ENCODE measurements at places on chromosomes 7 and 10.

DNA sequence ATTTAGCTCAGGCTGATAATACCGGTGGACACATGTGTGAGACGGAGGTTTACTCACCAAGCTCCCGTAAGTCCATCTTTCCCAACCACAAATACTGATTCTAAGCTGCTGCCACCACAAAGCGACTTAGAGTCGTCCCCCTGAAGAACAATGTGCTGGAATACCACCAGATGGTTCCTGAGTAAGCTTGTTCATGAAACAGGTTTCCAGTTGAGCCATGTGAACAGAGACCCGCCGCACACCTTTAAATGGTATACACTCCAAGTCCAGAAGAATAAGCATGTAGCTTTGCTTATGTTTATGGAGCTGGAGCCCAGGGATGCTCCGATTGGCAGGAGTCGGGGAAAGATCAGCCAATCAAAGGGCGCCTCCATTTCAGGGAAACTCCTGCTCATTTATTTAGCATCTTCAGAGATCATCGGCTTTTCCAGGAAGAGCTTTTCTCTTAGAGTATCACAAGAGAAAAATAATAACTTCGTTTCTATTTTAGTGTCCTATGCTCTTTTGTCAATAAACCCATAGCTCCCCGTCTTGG lies 261.6 kb upstream of the AOAH start:
- DNase-seq: peak; percentile 2

DNA sequence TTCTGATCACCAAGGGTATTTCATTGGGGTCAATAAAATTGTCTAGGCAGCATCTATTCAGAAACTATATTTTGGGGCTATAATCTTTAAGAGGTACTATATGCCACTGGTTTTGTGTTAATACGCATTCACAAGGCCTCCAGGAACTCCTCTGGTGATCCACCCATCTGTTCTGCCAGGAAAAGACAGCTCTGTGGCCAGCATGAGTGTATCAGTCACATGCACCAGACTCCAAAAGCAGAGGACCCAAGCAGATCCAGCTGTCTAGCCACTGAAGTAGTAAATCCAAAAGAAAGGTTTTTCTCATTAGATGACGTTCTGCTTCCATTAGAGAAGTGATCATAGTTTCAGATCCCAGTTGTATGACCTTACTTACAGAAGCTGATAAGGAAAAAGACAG lies 199.6 kb upstream of the CELF2 start:
- peak; percentile 34 for DNase-seq

DNA sequence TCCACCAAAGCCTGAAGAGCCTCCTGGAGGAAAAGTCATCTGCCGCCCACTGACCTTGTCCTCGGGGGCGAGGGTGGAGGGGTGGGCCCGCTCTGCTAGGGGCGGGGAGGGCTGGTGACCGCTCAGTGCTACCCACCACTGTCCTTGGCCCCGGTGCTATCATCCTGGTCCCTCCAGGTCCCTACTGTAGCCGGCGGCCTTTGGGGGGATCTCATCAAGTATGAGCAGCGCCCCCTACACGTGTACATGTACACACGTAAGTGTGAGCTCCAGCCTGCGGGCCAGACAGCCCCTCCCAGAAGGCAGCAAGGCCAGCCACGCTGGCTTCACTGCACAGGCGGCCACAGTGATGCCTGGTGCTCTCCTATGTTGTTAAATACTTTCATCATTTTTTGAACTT lies 19.6 kb downstream of the TTYH3 start:
- no peak for DNase-seq

DNA sequence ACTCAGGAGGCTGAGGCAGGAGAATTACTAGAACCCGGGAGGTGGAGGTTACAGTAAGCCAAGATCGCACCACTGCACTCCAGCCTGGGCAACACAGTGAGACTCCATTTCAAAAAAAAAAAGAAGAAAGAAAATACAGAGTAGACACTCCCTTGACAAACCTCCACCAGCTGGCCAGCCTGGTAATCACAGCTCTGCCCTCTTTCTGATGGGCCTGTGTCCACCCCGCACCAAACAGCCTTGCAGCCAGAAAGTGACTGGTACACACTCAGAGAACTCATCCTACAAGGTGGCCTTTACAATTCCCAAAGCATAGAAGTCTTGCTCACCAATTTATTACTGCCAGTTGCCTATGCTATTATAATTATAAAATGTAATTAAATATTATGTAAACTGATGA lies 66.6 kb downstream of the COBL start:
- DNase-seq: no peak

DNA sequence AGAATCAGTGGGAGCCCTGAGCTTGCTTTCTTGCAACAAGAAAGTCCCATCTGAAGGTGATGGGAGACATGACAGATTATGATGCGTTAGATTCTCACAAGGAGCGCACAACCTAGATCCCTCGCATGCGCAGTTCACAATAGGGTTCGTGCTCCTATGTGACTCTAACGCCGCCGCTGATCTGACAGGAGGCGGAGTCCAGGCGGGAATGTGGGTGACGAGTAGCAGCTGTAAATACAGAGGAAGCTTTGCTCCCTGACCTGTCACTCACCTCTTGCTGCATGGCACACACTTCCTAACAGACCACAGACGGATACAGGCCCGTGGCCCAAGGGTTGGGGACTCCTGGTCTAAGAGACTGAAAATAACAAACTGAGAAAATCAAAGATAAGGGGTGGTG lies 1163.4 kb upstream of the AUTS2 start:
- DNase-seq: no peak

Data from fibroblast of lung (primary cell).